ENCODE measurements at places on chromosomes 2 and 18. TPM values are rescaled to one million over a fixed set of nuclear protein-coding genes. Genes with fewer than 3 reads are reported as not detected.

The ACMSD gene
- total RNA-seq, result not detected

DNA sequence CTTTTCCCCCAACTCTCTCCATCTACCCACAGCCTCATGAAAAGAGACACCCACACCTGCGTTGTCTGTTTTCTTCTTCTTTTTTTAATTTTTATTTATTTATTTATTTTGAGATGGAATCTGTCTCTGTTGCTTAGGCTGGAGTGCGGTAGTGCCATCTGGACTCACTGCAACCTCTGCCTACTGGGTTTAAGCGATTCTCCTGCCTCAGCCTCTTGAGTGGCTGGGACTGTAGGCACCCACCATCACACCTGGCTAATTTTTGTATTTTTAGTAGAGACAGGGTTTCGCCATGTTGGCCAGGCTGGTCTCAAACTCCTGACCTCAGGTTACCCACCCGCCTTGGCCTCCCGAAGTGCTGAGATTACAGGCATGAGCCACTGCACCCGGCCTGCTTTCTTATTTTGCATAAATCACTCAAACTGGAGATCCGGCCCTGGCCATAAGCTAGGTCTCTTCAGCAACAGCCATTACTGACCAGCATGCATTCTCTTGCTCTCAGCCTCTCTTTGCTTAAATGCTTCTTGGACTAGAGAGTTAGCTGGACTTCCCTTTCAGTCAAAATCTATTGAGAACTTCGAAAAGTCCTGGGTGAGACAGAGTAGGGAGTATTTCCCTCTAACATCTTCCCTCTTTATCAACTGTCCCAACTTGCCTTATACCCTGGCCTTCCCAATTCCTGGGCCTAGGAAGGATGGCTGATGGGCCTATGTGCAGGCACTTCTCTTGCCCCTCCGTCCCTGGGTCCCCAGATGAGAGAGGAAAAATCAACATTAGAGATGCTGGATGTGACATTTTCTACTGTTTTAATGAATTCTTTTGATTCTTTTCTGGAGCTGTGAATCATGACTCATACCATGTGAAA, 27.3 kb downstream of the MYCN start:
- no peak for DNase-seq
- H3K36me3 ChIP-seq, result no peaks in the 10 kb centered on the region
- H3K4me1 ChIP-seq, result peaks cover 23% of the 10 kb centered on the region
- H3K27me3 ChIP-seq, result no peaks in the 10 kb centered on the region
- H3K4me3 ChIP-seq, result no peak overlapping the region

DNA sequence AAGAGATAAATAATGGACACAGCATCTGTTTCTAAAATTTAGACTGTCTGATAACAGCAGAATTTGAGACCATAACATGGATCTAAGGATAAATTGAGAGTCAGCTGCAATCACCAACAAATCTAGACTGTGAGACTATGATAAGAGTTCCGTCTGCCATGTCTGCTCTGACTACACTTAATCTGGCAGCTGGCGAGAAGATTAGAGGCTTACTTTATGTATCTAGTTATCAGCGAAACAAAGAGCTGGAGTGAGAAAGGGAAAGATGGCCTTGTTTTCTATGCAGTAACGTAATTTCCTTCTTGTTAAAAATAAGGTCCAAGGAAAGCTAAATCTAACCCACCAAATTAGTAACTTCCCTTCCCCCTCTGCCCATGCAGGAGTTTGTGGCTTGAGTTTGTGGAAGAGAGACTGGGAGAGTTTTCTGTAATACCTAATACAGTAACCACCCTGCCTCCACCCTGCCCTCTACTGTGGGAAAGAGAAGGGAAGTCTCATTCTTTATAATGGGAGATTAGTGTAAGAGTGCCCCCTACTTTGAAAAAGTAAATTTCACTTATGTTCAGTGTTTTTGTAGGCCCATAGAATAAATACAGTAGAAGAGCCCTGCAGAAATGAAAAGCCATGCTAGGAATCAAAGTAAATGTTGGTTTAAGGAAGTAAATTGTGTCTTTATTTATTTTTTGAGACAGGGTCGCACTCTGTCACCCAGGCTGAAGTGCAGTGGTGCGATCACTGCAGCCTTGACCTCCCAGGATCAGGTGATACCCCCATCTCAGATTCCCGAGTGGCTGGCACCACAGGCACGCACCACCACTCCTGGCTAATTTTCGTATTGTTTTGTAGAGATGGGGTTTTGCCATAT, 27.5 kb downstream of the EML4 start:
- no peak overlapping the region for H3K4me3 ChIP-seq
- no peaks in the 10 kb centered on the region for H3K27me3 ChIP-seq
- H3K36me3 ChIP-seq, result peaks cover 12% of the 10 kb centered on the region
- DNase-seq, result peak; percentile 80

The ALPG gene
- not detected for total RNA-seq

GRCh38 chr2:102788885-102789260, 27.0 kb downstream of the TMEM182 start:
- H3K4me3 ChIP-seq, result no peak overlapping the region
- DNase-seq, result no peak
- H3K4me1 ChIP-seq, result no peaks in the 10 kb centered on the region
- H3K27me3 ChIP-seq, result no peaks in the 10 kb centered on the region

The GALR1 gene
- total RNA-seq, result not detected

- no peak overlapping the region for H3K4me3 ChIP-seq
- no peaks in the 10 kb centered on the region for H3K27me3 ChIP-seq
- no peaks in the 10 kb centered on the region for H3K36me3 ChIP-seq
- no peak overlapping the region for H3K27ac ChIP-seq
- DNase-seq, result no peak
These were observed 141.0 kb upstream of the RAB12 start for GRCh38 chr18:8468191-8468590.

DNA sequence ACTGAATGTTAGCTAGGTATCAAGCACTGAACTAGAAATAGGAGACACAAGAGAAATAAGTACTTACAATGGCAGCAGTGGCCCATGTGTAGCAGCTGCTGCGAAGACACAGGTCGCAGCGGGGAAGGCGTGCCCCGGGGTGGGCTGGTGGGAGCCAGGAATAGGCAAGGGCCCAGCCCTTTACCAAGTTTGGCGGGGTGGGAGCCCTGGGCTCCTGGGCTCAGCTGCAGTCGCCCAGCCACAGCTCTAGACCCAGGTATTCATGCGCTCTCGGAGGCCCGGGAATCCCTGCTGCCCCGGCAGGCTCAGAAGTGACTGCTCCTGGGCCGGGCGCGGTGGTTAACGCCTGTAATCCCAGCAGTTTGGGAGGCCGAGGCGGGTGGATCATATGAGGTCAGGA, 1287.3 kb downstream of the CNTNAP5 start:
- no peak overlapping the region for H3K4me3 ChIP-seq
- H3K36me3 ChIP-seq, result no peaks in the 10 kb centered on the region
- no peaks in the 10 kb centered on the region for H3K27me3 ChIP-seq
- no peaks in the 10 kb centered on the region for H3K4me1 ChIP-seq

DNA sequence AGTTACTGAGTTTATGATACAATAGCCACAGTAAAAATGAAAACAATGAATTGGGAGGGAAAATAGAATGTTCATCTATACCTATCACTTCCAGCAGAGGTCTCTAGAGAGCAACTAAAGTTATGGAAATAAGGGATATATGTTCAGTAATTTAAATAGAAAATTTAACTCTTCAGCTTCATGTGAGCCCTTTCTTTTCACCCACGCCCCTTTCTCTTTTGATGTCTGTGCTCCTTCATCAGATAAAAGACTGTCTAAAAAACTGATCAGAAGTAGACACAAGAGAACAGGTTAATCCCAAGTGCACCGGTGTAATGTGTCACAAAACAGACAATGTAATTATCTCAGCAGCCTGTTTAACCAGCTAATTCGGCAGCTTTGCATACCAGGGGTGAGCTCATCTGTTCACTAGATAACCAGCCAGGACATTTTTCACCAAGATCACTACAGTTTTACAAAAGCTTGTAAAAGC, 238.5 kb upstream of the ERBB4 start:
- H3K27ac ChIP-seq, result no peak overlapping the region
- no peaks in the 10 kb centered on the region for H3K36me3 ChIP-seq
- peaks cover 2% of the 10 kb centered on the region for H3K4me1 ChIP-seq
- DNase-seq, result peak; percentile 54
- no peak overlapping the region for H3K4me3 ChIP-seq

- H3K4me1 ChIP-seq, result peaks cover 64% of the 10 kb centered on the region
- H3K4me3 ChIP-seq, result no peak overlapping the region
- no peak for DNase-seq
- H3K36me3 ChIP-seq, result peaks cover 49% of the 10 kb centered on the region
These were observed 59.4 kb downstream of the DGKD start for GRCh38 chr2:233413559-233414272.

The MC5R gene
- total RNA-seq, result not detected

DNA sequence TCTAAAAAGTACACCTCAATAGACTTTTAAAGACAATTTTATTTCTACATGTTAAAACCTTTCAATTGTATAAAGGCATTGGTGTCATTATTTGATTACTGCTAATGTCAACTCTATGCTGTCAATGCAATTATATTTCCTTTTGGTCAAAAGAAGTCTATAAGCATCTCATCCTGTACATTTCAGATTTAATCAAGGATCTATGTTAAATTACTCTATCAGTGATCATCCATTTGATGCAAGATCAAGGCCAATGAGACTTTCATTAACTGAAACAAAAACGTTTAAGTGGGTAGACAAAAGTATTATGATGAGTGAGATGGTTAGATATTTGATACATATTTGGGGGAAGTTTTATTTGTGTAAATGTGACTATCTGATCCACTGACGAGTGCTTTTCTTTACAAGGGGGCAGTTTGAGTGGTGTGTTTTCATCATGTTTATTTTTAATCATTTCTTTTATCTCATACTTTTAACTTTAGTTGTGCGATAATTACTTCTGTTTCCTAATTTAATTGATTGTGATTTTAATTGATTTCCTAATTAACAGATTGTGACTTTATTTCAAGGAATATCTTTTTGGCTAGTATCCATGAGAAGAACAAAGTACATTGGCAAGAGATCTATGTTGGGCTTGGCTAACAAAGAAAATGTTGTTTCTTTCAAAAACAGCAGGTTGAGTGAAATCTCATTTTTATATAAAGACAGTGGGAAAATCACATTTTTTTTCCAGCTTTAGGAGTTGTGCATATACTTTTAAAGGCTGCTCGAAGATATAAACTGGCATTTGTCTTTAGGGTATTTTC, 1.1 kb downstream of the ARHGAP28 start:
- no peak overlapping the region for H3K27ac ChIP-seq
- peaks cover 3% of the 10 kb centered on the region for H3K4me1 ChIP-seq
- H3K4me3 ChIP-seq, result no peak overlapping the region
- no peak for DNase-seq
- H3K36me3 ChIP-seq, result no peaks in the 10 kb centered on the region

DNA sequence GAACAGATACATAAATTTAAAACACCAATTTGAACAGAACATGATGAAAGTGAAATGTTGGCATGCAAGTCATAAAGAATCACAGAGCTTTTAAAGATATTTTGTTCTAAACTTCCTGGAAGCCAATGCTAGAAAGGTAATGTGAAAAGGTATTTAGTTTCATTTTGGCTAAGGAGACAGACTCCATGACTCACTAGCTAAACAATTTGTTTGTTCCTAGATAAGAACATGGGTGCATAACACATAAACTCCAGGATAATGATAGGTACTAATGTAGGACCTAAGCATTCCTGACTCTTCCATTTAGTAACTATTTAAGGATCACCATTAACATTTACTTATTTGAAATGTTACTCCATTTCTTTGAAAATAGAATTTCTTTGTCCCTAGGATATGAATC, 292.5 kb upstream of the CNTNAP5 start:
- no peaks in the 10 kb centered on the region for H3K27me3 ChIP-seq
- H3K4me1 ChIP-seq, result no peaks in the 10 kb centered on the region
- H3K4me3 ChIP-seq, result no peak overlapping the region
- no peak overlapping the region for H3K27ac ChIP-seq
- DNase-seq, result no peak

Measured in activated CD4-positive, alpha-beta T cell treated with anti-CD3 and anti-CD28 coated beads, Interleukin-2, amount 10 ng/mL, durations not matched to agents 24 days and 14 days (primary cell).